ENCODE measurements at places on chromosomes 11 and 22. TPM values are rescaled to one million over a fixed set of nuclear protein-coding genes. Genes with fewer than 3 reads are reported as not detected.

The OVOL1 gene
- not detected for total RNA-seq

The XKR3 gene
- not detected for total RNA-seq

The KIF18A gene
- total RNA-seq = 19.2 TPM

The LRRC56 gene
- total RNA-seq = 0.40 TPM

The PACS1 gene
- total RNA-seq = 60.7 TPM

The ARHGAP8 gene
- 1.4 TPM for total RNA-seq

The OR6T1 gene
- total RNA-seq = not detected

The ANO1 gene
- 1.1 TPM for total RNA-seq

The OTOG gene
- total RNA-seq = not detected

The APOL5 gene
- total RNA-seq = not detected

The GGTLC3 gene
- not detected for total RNA-seq

The SCN4B gene
- 0.06 TPM for total RNA-seq

The SMTNL1 gene
- total RNA-seq = not detected

The KLHL35 gene
- total RNA-seq = 1.2 TPM

The SLC7A4 gene
- not detected for total RNA-seq

The ST14 gene
- 0.09 TPM for total RNA-seq
